ENCODE measurements at places on chromosomes 12 and 14.
A peak's percentile ranks its signal among the peaks of the same experiment; 100 is the strongest.

DNA sequence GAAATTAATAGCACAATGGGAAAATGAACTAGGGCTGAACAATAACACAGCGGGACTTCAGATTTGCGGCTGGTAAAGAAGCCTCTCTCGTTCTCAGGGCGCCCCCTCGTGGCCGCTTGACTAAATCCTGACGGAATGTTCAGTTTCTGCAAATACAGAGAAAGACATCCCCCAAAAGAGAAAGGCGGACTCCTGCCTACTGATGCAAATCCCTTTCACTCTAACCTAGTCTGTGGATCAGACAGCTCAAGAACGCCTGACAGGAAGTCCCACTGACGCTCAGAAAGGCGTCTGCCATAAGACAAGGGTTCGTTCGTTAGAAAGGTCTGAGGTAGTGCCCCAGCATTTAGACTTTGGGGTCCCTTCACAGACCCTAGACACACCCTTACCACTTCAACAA lies 2.5 kb downstream of the NUAK1 start:
- peak; percentile 78 for DNase-seq

DNA sequence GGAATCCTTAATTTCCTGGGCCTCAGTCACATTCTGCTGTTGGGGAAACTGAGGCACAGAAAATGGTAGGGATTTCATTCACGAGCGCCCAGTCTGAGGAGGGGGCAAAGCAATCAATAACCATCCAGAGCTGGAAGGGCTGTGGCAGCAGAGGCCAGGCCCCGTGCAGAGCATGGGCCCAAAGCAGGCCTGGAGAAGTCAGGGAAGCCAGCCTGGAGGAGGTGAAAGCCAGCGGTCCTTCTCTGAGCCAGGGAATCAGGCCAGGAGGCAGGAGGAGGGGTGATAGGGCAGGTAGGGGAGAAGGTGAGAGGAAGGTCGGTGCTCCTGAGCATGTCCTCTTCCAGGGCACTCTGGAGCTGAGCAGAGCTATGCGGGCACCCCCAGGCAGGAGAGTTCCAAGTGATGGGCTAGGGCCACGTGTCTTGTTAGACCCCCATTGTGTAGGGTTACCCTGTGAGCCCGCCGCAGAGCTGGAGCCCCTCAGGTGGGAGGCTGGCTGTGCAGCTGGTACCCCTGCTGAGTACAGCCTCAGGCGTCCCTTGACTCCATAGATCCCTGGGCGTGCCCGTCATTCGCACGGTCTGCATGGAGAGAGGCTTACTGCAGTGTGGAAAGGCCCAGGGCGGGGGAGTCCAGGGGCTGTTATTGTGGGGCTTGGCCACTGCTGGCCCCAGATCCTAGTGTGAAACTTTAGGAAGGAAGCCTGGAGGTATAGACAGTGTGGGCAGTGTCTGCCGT lies 4.8 kb downstream of the TNFAIP2 start:
- DNase-seq = peak; percentile 40

- DNase-seq = no peak
Observed at GRCh38 chr12:132881818-132882217, 5.6 kb downstream of the CHFR start.

GRCh38 chr12:106227641-106228319 lies 20.0 kb downstream of the CKAP4 start:
- DNase-seq = no peak

DNA sequence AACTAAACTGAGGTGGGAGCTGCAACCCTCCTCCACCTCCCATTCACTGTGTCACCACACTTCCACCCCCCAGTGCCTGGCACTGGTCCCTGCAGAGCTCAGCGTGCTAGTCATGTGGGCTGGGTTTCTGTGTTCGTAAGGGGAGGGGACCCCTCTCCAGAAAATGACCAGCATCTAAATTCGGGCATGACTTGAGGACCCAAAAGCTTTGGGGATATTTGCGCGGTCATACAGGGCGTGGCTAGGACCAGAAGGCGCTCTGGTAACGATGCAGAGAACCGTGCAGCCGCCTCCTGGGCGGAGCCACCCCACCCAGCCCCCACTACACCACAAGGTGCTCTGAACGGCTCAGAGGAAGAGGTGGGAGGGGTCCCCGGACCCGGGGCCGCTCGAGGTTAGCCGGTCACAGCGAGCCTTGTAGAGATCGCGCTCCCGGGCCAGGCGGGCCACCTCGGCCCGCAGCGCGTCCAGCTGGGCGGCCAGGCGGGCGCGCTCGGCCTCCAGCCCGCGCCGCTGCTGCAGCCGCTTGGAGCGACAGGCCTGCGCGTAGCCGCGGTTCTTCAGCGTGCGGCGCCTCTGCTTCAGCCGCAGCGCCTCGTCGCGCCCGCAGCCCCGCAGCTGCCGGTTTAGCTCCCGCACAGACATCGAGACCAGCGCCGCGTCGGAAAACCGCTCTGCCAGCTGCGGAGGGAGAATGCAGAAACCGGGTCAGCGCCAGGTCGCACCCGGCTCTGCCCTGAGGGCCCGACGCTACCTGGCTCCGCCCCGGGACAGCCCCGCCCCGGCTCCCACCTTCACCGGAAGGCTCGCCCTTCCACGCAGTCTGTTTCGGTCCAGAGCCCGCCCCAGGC lies 9.8 kb downstream of the CPNE6 start:
- DNase-seq = peak; percentile 81

DNA sequence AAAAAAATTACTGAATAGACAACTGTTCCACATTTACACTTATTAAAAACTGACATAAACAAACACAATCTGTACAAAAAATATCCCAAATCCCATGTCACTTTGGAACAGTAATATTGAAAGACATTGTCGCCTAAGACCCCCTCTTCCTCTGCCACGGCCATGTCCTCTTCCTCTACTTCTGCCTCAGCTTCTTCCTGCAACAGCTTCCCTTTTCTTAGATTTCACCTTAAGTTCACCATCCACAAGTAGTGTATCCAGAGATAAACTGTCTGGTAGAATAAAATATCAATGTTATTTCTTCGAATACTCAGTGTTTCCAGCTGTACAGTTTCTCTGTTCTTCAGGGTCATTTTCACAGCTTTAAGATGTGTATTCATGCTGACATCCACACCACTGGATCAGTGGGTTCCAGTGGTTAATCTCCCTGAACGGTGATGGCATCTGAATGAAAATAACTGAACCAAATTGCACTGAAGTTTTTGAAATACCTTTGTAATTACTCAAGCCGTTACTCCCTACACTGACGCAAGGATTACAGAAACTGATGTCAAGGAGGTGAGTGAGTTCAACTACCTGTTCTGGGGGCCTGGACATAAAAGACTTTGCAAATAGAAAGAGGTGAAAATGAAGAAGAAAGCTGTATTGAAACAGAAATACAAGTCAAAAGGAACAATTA lies 208.5 kb downstream of the C12orf50 start:
- no peak for DNase-seq

- no peak for DNase-seq
Observed at GRCh38 chr12:109872-110271, 43.3 kb downstream of the IQSEC3 start.

DNA sequence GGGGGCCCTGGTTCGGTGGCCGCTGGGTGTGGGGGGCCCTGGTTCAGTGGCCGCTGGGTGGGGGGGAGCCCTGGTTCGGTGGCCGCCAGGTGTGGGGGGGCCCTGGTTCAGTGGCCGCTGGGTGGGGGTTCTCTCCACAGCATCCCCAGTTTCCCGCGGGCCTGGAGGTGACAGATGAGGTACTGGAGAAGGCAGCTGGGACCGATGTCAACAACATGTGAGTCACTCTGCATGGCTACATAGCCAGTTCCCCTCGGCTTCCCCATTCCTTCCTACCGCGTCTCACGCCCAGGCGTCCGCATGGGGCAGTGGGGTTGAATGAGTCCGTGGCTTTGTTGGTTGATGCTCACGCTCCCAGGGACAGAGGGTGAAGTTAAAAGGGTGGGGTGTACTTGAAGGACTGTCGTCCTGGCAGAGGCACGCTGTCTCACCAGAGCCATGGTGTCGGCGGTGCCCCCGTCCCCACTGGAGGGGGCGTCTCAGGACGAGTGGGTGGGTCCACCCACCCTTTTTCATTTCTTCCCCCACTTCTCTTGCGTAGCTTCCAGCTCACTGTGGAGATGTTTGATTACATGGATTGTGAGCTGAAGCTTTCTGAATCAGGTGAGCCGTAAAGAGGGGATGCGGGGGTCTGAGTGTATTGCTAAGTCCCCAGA lies 15.6 kb downstream of the HIP1R start:
- no peak for DNase-seq

DNA sequence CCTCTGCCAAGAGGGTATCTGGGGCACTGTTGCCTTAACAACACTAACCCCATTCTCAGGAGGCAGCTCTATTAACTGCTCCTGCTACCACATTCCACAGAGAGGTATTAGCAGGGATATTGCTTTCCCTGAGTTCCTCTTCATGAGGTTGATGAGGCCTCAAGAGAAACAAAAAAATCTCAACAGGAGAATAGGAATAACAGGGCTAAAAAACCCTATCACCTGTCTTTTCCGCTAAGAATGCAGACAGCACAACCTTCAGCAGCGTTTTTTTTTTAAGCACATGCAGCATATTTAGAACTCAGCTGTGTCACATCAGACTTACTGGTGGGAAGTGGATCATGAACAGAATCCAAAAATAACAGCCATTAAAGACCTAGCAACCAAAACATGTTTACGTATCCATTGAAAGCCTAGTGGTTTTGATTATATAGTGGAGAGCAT lies 29.2 kb downstream of the ATF7 start:
- DNase-seq = no peak

GRCh38 chr14:53032838-53033390 lies 82.1 kb upstream of the FERMT2 start:
- no peak for DNase-seq

GRCh38 chr14:42965512-42965911 lies 1358.8 kb downstream of the LRFN5 start:
- DNase-seq = no peak

GRCh38 chr14:51566831-51567582 lies 84.7 kb upstream of the FRMD6 start:
- DNase-seq = no peak

GRCh38 chr14:50113381-50114035 lies 2.9 kb downstream of the VCPKMT start:
- DNase-seq = no peak

GRCh38 chr14:106518054-106518943 lies 991.9 kb downstream of the TMEM121 start:
- DNase-seq = peak; percentile 50

GRCh38 chr14:24110523-24110922 lies 4.1 kb upstream of the DCAF11 start:
- no peak for DNase-seq

GRCh38 chr14:83470466-83470865 lies 1936.8 kb upstream of the SEL1L start:
- no peak for DNase-seq

GRCh38 chr12:124939421-124940142 lies 25.1 kb upstream of the UBC start:
- DNase-seq = no peak

DNA sequence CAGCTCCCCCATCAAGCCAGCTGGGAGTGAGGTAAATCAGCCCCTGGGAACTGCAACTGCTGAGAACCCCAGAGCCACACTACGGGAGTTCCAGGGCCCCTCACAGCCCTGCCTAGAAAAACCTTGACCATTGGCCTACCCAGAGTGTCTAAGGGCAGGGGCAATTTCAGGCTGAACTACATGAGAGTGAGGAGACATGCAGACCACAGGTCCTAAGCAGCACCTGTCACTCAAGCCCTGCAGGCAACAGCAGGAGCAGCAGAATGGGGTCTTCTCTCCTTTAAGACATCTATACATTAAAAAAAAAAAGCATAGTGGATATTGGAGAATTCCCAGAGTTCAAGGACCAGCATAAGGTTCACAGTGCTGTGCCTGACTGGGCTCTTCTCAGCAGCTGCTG lies 4.9 kb downstream of the NCKAP5L start:
- DNase-seq = no peak

- DNase-seq = no peak
Observed at GRCh38 chr14:31229009-31229408, 21.4 kb upstream of the HECTD1 start.

DNA sequence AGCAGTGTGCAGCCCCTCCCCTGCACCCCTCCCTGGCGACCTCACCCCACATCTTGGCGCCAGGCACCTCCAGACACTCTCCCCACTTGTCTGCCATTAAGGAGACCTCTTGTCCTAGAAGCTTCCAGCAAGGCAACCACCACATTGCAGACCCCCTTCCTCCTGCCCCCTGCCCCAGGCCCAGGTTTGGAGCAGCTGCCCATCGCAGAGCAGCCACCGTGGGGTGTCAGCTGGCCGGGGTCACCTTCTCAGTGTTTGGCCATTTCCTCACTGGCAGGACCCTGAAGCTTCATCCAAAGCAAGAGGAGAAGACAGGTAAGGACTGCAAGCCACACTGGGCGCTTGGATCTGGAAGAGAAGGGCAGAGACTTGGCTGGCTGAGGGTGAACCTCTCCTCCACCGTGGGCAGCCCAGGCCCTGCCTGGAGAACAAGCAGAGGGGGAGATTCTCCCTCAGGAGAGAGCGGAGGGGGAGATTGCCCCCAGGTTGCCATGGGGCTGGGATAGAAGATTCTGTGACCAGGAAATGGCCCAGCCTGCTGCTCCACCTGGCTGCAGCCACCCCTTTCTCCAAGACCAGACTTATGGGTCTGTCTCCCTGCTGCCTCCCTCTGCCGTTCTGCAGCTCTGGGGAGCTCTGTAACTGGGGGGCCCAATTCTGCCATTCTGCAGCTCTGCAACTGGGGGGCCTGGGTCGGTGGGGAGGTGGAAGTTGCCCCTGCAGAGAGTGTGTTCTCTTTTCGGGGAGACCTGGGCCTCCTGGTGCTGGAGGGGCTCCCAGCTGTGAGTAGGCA lies 72.9 kb upstream of the C14orf180 start:
- no peak for DNase-seq

- peak; percentile 89 for DNase-seq
Observed at GRCh38 chr12:16449459-16449858, 102.0 kb downstream of the MGST1 start.

- no peak for DNase-seq
Observed at GRCh38 chr14:89184952-89185351, 232.1 kb downstream of the FOXN3 start.

GRCh38 chr14:93330609-93331000 lies 2.2 kb downstream of the BTBD7 start:
- no peak for DNase-seq

DNA sequence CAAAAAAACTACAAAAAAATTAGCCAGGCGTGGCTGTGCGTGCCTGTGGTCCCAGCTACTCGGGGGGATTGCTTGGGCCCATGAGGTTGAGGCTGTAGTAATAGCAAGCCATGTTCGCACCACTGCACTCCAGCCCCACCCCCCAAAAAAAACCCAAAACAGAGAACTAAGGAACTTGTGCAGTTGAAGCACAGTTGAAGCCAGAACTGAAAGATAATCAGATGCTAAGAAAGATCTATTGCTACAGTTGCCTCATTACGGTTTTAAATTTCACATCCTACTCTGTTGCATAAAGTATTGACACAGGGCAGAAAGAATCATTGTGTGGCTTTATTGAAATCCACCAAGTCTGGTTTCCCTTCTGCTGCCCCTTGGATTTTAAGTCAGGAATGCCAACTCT lies 3.8 kb downstream of the CS start:
- no peak for DNase-seq

DNA sequence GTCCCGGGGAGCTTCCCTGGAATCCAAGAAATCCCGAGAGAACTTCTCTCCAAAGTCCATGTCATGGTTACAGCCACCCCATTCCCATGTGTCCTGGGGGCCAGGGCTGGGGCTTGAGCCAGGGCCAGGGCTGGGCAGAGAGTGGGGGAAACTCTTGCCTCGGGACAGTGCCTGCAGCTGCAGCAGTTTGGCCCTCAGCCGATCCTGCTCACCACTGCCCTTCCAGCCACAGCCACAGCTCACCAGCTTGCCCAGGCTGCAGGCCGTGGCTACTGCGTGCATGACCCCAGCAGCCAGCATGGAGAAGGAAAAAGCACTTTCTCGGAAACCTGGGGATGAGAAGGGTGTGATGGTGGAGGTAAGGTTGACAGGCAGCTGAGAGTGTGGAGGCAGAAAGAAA lies 3.5 kb downstream of the WNT10B start:
- no peak for DNase-seq

- peak; percentile 78 for DNase-seq
Observed at GRCh38 chr12:49347311-49348193, 864 bp downstream of the DNAJC22 start.

All from NCI-H146 (cell line).